ENCODE measurements at places on chromosomes 6 and 20.

DNA sequence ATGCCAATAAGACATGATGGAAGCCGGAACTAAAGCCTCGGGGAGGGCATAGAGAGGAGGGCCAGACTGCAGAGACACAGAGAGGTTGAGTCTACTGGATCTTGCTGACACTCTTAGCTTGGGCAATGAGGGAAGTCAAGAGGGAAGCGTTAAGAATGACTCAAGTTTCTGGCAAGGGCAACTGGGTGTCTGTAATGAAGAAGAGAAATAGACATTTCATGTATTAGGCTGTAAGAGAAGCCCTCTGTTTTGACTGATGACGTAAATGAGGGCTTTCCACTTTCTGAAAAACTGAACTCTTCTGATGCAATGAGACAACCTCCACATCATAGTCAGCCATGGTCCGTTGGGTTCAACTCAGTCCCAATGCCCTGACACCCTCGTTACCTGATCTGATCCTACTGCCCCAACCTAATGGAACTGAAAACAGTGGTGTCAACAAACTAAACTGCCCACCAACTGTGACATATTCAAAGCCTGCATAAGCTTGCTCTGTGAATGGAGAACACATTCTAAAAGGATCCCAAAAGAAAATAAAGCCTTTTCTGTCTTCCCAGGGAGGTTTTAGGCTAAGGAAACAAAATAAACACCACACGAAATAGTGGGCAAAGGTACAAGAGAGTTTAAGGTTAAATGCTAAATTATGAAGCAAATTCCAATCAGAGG lies 45.8 kb upstream of the PNRC1 start:
- DNase-seq = no peak

DNA sequence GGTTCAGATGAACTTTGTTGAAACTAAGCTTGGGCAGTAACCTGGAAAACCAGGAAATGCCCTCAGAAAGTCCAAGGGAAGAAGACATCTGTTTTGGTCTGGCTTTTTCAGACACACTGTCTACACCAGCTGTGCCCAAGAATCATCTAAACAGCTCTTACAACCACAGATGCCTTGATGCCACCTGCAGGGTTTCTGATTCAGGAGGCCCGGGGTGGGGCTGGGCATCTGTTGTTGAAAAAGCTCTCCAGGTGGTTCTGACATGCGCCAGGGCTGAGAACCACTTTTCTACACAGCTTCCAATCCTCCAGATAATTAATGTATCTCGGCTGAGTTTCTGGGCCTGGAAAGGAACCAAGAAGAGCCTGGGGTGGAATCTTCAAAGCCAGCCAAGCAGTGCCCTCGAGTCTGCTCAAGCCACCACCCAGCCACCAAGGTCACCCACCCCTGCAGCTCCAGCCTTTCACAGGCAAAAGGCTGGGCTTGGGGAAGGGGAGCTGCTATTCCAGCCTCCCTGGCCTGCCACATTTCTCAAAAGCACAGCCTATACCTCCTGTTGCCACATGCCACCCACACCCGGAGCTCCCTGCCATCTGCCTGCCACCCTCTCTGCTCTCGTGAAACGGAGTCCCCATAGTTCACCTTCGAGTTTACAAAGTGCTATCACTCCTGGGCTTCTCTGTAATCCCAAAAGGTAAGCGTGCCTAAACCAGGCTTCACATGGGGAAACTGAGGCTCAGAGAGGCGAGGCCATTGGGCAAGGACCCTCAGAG lies 9.4 kb downstream of the MDGA1 start:
- DNase-seq = no peak

DNA sequence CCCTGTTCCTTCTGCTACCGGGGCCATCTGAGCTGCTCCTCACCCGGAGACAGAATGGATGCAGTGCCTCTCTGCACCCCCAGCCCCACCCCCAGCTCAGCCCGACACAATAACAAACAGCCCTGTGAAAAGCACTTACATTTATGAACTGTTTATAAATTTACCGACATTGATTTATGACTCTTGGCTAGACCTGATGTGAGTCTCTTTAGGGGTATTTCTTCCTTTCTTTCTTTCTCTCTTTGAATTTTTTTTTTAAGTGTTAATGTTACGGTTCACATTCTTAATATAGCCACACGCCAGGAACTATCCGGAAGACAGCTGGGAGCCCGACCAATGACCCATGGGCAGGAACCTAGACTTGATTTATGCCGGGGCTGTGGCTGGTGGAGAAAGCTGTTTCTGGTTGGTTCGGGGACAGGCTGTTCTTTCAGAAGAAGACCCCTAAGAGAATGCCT lies 266.3 kb downstream of the CDC5L start:
- no peak for DNase-seq

GRCh38 chr6:161369339-161369738 lies 95.5 kb upstream of the AGPAT4 start:
- DNase-seq = no peak

DNA sequence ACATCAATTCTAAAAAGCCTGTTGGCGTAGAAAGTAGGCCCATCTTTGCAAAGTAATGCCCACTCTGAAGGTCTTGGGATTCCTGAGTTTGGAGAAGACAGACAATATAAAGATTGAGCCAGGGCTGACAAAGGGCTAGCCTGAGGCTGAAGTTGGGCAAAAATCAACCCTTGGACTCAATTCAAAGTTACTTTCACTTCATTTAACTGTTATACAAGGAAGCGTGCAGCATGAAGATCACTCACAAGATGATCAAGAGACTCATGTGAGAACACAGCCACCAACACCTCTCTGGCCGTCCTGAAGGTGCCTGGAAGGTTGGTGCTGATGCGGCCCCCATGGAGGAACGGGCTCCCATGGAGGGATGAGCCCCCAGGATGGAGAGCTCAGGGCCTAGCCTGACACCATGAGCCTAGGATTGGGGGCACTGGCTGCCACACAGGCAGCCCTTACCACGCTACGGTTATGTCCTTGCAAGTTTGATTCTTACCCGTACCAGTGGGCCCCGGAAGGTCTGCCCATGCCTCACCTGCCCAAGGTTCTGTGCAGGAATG lies 26.6 kb downstream of the FOXC1 start:
- no peak for DNase-seq

Data from stimulated activated CD4-positive, alpha-beta T cell treated with anti-CD3 and anti-CD28 coated beads, Interleukin-1b, Interleukin-23, amount 100 ng/mL, for 1 hour (primary cell).